Effector CD4-positive, alpha-beta T cell (primary cell): ENCODE measurements at places on chromosomes 2 and 18.
A peak's percentile ranks its signal among the peaks of the same experiment; 100 is the strongest.

- no peak for DNase-seq
These were observed 912.8 kb downstream of the NRXN1 start for GRCh38 chr2:50118905-50119702.

GRCh38 chr2:237631801-237632585 lies 4.6 kb downstream of the LRRFIP1 start:
- no peak for DNase-seq

DNA sequence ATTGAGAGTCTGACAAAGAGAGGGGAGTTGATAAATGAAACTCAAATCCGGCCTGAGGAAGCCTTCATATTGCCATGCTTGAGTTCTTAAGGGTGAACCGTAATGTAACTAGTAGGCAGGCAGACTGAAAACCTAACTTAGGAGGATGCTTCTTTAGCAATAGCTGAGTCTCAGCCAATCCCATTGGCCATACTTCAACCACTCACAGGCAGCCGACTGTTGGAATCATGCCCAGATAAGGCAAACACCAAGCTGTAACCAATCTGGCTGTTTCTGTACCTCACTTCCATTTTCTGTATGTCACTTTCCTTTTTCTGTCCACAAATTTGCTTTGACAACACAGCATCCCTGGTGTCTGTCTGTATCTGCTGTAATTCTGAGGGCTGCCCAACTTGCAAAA lies 39.5 kb downstream of the TPRKB start:
- no peak for DNase-seq

GRCh38 chr2:203706403-203706802 lies at the start of gene CD28:
Gene CD28, plus strand, starts transcription at chr2:203706639. Its CDS starts 58 bp downstream, at chr2:203706697.
- peak; percentile 82 for DNase-seq

DNA sequence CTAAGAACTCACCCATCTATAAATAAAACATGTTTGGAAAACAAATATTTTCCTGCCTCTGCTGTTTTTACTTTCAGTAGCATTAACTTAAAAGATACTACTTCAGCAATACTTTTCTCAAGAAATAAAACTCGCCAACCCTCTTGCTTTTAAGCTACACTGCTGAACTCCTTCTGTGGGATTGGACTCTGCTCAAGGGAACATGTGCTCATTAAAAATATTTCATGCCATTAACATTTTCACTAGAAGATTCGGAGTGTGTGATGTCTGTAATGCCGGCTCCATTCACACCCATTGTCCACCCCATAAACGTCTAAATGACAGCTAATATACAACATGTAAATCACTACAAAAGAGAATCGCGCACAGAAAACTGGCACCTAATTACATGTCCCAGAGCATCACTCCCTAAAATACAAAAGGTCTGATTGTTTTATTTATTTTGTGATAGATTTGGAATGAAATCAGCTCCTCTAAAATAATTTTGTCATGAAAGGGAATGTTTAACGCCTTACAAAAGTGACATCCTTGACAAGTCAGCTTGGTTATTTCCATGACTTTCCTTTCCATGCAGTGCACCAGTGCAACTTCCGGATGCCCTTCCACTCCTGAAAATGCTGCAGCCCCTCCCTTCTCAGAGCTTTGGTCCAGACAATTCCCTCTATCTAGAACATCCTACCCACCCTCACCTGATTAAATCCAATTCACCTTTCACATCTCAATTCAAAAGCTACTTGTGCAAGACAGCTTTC lies 73.1 kb downstream of the ANKRD44 start:
- no peak for DNase-seq

- no peak for DNase-seq
These were observed 109.9 kb upstream of the CRIM1 start for GRCh38 chr2:36245651-36246050.

DNA sequence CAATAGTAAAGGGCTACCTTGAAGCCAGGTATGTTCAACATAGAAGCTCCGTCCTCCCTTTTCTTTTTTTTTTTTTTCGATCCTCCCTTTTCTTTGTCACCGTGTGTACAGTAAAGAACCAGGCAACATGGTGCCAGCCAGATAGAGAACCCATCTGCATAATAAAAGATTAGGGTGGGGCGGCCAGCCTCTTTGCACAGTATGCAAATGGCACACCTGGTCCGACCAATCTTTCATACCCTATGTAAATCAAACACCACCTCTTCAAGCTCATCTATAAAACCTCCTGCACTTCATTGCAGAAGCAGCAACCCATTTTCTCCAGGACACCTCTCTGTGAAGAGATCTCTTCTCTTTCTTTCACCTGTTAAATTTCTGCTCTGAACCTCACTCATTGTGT lies 7.3 kb upstream of the WDR33 start:
- no peak for DNase-seq

DNA sequence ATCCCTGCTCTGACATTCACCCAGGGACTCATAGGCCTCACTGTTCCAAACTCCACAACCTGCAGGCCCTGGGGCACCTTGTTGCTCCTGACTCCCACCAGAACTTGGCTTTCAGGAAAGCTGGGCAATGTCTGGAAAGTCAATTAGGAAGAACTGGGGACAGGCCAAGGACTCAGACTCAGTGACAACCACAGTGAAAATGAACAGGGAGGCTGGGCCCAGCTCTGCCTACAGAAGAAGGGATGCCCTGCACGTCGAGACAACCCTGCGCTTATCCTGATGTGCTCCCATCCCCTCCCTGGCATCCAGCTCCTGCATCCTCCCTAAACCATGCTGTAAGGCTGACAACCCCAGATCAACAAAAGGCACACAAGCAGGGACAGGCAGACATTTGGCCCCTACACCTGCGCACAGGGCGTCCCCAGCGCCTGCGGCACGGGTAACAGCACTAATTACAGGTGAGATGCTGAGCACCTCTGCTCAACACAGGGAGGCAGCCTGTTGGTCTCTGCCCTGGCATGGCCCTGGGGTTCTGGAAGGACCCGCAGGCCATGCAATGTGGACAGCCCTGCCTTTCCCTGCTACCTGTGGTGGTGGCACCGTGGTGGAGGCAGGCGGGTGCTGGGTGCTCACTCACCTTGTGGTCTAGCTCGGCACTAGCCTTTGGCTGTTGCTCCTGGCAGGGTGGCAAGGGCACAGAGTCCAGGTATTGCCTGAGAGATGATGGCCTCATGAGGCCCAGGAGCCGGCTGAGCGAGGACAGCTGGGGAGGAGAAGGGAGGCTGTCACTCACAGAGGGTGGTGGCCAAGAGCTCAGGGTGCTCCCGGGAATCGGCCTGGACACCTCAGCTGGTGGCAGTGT lies 23.6 kb upstream of the SEMA4C start:
- no peak for DNase-seq

GRCh38 chr18:79789091-79789891 lies 8.4 kb upstream of the KCNG2 start:
- DNase-seq: no peak
